GOT3 (cell line): ENCODE measurements at places on chromosomes 16 and 17.

- DNase-seq, result no peak
These were observed 526.9 kb downstream of the NPIPA7 start for GRCh38 chr16:16905850-16906249.

DNA sequence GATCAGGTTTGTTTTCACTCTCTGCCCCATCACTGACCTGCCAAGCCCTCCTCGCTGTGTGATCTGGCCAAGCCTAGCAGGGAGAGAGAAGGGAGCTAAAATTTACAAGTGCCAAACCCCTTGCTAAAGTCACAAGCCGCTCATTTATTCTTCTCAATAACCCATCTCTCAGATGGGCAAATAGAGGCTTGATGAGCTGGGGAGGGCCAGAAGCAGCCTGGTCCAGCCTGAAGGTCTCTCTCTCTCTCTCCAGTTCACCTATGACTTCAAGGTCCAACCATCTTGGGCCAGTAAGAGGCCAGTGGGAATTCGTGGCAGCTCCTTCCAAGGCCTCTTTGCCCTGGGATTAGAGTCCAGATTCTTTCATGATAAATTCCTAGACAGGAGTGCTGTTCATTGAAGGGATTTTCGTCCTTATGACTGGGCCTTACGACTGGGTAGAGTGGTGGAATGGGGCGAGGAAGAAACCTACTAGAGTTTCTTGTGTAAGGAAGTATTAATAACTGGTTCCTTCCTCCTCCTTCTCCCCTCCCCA is 3.4 kb downstream of the CA7 start:
- DNase-seq, result no peak

- peak; percentile 96 for DNase-seq
These were observed at the start of gene USP36 for GRCh38 chr17:78840780-78841611. Gene USP36 (minus strand): TSS chr17:78840814. CDS start chr17:78836363, 4,451 bp downstream.

GRCh38 chr17:49603238-49603637 is 27.6 kb downstream of the NXPH3 start:
- no peak for DNase-seq

DNA sequence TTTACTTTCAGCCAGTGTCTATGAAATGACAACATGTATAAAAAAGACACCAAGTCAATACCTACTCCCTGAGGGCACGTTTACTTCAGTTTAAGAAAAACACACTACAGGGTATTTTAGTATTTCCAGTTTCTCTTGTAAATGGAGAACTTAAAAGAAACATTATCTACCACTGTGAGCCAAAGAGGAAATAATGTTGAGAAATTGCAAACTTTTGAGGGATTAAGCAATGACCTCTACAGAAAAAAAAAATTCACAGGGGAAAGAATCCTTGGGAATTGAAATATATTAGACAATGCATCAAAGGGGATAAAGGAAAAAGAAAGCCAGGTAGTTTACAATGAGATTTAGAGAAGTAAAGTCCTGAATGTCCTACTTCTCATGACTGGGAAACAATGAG is 126.0 kb downstream of the KCNJ2 start:
- no peak for DNase-seq

GRCh38 chr16:89257757-89258465 is 40.4 kb downstream of the ZNF778 start:
- DNase-seq, result no peak

GRCh38 chr17:9568004-9568403 is 7.6 kb downstream of the STX8 start:
- DNase-seq, result no peak

DNA sequence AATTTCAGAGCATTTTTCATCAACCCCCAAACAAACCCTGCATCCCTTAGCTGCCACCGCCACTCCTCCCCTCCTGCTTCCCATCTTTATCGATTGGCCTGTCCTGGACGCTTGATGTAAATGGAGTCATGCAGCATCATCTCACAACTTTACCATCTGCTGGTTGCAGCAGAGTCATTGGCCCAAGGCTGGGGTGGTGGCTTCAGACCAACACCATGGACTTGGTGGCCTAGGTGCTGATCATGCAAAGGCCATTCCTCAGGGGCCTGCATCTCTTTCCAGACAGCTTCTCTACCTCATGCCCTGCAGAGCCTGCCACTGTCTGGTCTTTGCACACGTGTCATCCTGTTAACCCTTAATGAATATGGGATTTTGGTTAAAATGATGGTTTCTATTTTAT is 73.4 kb downstream of the MPRIP start:
- no peak for DNase-seq

DNA sequence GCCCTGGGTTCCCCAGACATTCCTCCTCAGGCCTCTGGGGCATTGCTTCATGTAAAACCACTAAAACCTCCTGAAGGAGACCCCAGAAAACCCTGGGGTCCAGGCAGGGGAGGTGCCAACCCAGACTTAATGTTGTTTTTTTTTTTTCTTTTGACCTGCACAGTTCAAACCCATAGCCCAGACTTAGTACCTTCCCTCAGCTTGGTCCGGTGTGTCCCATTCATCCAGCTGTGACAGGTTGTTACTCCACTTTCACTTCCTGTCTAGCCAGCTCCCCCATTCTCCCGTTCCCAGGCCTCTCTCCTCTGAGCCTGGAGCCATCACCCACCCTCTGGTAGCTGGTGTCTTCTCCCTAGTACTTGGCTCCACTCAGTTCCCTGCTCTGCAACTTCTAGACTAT is 4.8 kb downstream of the CDR2L start:
- no peak for DNase-seq

DNA sequence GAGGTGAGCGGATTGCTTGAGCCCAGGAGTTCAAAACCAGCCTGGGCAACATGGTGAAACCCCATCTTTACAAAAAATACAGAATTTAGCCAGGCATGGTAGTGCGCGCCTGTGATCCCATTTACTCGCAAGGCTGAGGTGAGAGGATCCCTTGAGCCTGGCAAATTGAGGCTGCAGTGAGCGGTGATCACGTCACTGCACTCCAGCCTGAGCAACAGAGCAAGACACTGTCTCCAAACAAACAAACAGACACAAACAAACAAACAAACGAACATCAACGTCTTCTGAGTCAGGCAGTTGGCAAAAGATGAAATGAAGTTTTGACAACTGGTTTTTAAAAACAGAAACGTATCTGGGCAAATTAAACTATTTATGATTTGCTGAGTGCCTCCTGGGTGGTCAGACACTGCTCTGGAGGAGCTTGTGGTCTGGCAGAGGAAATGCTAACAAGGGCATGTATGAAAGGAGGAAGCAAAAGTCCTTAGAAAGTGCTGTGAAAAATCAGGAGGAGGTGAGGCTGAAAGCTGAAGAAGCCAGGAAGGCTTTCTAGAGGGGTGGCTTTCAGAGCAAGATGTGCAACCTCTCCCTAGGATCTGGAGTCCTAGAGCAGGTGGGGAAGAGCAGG is 10.2 kb upstream of the KRT20 start:
- DNase-seq, result no peak

DNA sequence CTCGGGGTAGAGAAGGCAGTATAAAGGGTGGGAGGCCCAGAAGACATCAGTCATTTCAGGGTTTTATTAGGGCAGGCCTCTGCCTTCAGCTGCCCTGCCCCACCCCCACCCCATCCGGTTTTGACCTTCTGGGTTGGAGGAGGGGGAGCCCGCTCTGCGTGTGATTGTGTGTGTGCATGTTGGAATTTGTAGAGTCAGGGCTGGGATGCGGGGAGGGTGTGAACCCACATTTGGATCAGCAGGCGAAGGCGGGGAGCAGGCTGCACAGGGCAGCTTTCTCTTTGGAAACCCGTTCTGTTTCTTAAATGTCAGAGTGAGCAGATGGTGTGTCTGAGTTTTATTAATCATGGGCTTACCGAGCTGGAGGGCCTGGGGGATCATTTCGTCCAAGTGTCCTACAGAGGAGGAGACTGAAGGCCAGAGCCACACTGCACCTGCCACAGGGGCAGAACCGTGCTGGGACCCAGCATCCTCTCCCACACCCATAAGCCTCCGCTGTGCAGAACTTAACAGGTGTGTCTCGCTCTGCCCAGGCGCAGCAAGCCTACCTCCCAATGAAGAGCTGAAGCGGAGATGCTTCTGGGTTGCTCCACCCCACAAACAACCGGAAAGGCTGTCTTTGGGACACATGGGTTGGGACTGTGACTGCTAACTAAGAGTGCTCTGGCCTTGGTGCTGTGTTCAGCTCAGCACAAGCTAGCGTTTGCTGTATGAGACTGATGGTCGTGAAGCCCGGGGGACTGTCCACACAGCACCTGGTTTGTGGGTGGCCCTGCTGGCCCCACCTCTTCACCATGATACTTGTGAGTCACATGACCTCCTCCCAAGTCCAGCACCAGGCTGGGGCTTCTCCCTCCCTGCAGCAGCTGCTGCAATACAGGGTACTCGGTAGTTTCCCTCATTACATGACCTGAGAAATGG is 70.9 kb upstream of the GSE1 start:
- DNase-seq, result no peak

- no peak for DNase-seq
These were observed 6.6 kb downstream of the TMEM114 start for GRCh38 chr16:8583732-8584131.

- DNase-seq, result no peak
These were observed 298.0 kb upstream of the PMFBP1 start for GRCh38 chr16:72469932-72470331.

DNA sequence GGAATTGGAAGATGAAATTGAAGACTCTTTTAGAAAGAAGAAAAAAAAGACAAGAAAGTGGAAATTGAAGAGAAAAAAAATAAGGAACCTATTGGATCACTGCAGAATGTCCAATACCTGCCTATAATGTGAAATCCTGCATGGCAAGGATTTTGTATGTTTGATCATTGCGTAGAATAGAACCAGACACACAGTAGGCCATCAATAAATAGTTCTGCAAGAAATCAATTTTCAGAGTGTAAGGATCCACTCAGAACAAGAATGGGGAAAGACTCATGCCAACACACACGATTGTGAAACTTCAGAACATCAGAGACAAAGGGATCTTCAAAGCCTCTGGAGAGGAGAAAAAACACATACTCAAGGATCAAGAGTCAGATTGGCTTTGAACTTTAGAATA is 39.7 kb upstream of the DHX40 start:
- no peak for DNase-seq

DNA sequence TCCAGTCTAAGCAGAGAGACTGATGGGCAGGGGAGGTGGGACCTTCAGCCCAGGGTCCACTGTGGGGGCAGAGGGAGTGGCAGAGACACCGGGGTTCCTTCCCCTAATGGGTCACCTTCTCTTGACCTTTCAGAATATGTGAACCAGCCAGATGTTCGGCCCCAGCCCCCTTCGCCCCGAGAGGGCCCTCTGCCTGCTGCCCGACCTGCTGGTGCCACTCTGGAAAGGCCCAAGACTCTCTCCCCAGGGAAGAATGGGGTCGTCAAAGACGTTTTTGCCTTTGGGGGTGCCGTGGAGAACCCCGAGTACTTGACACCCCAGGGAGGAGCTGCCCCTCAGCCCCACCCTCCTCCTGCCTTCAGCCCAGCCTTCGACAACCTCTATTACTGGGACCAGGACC is 2.8 kb downstream of the MIEN1 start:
- DNase-seq, result no peak

DNA sequence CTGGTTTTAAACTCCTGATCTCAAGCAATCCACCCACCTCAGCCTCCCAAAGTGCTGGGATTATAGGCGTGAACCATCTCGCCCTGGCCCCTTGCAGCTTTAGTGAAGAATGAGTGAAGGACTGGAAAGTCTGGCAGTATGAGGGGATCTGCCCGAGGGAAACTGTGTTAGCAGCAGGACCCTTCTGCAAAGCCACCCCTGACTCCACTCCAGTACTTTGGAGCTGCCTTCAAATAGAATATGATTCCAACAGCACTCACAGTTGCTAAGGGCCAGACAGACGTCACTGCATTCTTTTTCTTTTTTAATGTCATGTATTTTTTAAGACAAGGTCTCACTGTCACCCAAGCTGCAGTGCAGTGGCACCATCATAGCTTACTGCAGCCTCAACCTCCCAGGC is 52.3 kb downstream of the KPNA2 start:
- no peak for DNase-seq

DNA sequence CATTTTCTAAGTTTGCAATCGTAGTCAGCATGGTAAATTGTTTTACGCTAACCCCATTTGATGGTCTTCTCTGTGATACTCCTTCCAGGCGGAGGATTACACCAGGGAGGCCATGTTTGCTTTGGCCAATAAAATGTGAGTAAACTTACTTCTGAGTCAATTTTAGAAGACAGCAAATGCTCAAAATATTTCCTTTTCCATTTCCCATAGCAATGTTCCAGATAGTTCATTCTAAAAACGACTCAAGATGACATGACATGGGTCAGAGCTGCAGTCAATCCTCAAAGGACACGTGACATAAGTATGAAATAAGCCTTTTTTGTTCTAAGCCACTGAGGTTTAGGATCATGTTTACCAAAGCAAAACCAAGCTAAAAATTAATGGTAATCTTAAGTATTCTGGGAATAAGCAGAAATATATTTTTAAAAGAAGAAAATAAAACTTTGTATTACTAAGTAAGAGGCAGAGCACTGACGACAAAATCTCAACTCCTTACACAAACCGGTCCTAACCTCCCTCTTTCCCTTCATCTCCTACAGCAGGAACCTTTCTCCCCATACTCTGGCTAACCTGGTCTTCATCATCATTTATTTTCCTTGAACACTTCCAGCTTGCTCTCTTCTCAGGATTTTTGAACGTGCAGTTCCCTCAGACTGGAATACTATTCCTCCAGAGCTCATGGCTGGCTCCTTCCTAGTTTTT is 266.2 kb downstream of the CEP112 start:
- no peak for DNase-seq

DNA sequence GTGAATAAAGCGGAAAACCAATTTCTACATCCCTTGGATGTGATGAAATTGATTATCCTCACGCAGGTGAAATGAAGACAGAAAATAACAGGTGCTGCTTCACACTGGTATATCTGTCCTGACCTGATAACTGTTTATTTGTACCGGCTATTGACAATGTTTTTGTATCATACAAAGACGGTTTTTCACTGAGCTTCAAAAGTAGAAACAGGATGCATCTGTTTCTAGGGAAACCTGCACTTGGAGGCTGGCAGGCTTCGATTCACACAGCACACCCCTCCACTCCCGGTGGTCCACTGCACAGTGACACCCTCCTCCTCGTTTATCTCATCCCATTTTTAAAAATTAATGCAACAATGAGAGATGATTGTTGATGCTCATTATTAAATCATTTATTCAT is 104.5 kb downstream of the CPPED1 start:
- no peak for DNase-seq

DNA sequence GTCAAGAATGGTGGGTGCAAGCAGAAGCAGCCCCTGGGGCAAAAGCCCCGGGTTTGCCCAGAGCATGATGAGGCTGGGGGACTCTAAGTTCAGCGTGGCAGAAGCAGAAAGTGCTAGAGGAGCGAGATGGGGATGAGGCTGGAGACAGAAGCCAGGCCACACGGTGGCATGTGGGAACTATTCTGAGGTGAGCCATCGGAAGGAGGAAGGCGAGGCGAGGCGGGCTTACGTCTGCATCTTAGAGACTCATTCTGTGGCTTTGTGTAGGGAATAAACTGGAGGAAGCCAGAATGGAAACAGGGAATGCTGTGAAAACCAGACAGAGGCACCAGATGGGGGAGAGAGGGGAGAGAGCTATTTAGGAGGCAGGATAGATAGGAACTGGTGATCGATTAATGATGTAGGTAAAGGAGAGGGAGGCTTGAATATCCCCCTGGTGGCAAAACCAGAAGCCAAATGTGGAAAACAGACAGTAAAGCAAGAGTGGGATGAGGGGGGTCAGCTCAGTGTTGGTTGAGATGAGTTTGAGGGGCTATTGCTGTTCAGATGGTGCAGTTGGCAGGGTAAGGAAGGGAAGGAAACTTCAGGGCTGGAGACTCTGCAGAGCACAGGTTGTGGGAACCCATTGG is 3.1 kb upstream of the TNFSF13 start:
- DNase-seq, result no peak

- DNase-seq, result no peak
These were observed 631 bp downstream of the RETREG3 start for GRCh38 chr17:42608305-42609181.
